T follicular helper cell (primary cell): ENCODE measurements at places on chromosomes 16 and 17.
A peak's percentile ranks its signal among the peaks of the same experiment; 100 is the strongest.

DNA sequence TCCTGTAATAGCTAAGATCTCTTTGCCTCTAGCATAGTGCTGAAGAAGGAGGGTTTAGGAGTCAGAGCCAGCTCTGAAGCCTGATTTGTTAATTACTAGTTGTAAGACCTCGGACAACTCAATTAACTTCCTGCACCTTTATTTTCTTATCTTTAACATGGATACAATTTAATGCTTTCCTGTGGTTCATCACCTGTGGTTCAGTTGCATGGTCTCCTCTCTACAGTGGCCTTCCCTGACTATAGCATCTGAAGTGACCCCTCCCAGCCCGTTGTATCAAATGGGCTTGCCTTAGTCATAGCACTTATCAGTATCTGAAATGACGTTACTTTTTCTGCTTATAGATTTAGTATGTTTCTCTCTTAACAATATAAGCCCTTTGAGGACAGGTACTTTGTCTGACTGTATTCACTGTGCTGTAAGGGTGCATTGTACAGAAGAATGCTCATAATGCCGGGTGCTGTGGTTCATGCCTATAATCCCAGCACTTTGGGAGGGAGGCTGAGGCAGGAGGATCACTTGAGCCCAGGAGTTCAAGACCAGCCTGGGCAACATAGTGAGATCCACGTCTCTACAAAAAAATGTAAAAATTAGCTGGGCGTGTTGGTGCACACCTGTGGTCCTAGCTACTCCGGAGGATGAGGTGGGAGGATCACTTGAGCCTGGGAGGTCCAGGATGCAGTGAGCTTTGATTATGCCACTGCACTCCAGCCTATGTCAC lies 2.6 kb upstream of the NDE1 start:
- DNase-seq: no peak

- DNase-seq: peak; percentile 86
Observed at GRCh38 chr16:56681939-56682702, at the start of gene MT1X. MT1X (plus strand) TSS chr16:56682470; CDS start chr16:56682541, 71 bp downstream.

DNA sequence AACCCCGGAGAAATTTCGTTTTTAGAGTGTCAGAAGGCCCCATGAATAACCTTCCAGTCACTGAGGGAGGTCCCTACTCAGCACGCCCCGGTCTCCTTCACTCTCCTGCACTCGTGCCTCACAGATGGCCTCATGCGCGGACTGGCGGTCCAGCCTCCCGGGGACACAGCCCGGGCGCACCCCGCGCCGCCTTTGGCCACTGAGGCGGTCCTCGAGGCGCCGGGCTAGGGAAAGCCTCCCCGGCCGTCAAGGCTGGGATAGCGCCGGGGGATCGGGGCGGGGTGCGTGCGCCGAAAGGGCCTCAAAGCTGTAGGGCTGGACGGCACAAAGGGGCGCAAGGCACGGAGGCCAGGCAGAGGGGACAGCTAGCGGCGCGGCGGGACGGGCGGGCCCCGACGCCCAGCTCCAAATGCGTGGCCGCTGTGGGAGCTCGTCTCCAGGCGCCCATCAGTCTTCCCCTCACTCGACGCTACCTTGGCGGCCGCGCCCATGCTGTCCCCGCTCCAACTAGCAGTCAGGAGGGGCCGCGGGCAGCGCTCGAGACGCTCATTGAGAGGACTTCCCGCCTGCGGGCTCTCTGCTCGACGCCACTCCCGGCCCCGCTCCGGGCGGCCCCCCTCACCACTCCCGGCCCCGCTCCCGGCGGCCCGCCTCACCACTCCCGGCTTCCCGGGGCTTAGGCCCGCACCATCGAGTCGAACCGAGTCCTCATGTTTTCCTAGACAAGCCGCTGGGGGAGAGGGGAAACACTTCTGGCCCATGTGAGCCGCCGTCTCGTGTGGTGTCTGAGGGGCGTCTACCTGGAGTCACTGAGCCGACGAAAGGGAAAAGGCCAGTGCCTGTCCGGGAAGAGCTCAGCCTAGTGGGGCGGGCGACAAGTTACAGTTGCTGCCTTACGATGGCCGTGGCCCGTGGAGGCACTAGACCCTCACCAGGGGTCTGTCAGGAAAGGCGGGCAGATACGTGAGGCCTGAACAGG lies at the start of gene USP6:
TSS of gene USP6 (plus strand) at position 360 of the 979 bp plus-strand sequence. CDS start 14,336 bp downstream, outside the sequence.
- no peak for DNase-seq

GRCh38 chr16:50881956-50882355 lies 140.1 kb downstream of the CYLD start:
- no peak for DNase-seq

GRCh38 chr17:49022391-49022941 lies 25.3 kb downstream of the IGF2BP1 start:
- no peak for DNase-seq

- no peak for DNase-seq
Observed at GRCh38 chr17:78502611-78503148, 74.5 kb downstream of the DNAH17 start.

DNA sequence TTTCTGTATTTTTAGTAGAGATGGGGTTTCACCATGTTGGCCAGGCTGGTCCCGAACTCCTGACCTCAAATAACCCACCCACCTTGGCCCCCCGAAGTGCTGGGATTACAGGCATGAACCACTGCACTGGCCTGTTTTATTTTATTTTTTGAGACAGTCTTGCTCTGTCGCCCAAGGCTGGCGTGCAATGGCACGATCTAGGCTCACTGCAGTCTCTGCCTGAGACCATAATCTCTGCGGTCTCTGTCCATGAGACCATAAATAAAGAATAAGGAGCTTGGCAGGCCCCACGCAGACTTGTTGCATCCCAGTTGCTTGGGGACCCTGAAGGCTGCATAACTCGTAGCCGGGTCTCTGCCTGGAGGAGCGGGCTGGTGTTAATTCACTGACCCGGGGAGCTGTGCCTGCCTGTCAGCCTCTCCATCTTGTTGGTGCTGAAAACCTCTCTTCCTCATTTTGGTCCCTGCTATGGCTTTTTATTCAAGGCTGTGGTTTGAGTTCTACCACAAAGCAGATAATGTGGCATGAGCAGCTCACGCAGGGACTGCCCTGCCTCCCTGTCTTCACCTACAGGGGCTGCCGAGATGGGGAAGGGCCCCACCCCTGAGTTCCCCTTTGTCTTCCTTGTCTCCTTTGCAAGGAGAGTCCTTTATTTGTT lies 82.1 kb downstream of the MSI2 start:
- DNase-seq: no peak

- DNase-seq: no peak
Observed at GRCh38 chr16:72819345-72819744, 228.6 kb downstream of the ZFHX3 start.

DNA sequence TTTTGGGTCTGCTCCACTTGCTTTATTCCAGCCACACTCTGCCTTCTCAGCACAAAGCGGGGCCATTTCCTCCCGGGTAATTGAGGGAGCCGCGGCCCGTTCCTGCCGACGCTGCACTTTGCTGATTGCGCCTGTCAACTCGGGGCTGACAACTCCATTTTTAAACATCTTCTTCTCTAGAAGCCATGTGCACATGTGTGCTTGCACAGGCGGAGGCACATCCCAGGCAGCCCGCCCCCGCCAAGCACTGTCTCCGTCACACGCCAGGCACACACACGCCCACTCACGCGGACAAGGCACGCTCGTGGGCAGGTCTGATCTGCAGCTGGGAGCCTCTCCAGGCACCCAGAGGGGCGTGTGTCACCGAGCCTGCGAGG lies 63.2 kb downstream of the ENGASE start:
- DNase-seq: no peak
